ENCODE measurements at places on chromosomes 2 and 18. TPM values are rescaled to one million over a fixed set of nuclear protein-coding genes. Genes with fewer than 3 reads are reported as not detected.

ZSWIM2 gene
- not detected for total RNA-seq

ZNF516 gene
- 78.6 TPM for total RNA-seq

RGPD4 gene
- total RNA-seq, result not detected

UGT1A5 gene
- not detected for total RNA-seq

OTOS gene
- total RNA-seq, result not detected

SERPINB10 gene
- total RNA-seq, result not detected

EN1 gene
- total RNA-seq, result not detected

VWA3B gene
- total RNA-seq, result 0.09 TPM

CLASP1 gene
- total RNA-seq, result 41.1 TPM

- H3K27me3 ChIP-seq, result no peaks in the 10 kb centered on the region
- peaks cover 16% of the 10 kb centered on the region for H3K4me1 ChIP-seq
- no peak overlapping the region for H3K4me3 ChIP-seq
These were observed 417.5 kb downstream of the ZEB2 start for GRCh38 chr2:144102386-144102785.

- DNase-seq, result no peak
- H3K4me3 ChIP-seq, result no peak overlapping the region
- H3K4me1 ChIP-seq, result no peaks in the 10 kb centered on the region
These were observed 45.2 kb downstream of the MAIP1 start for GRCh38 chr2:200000444-200001163.

- no peak overlapping the region for H3K27ac ChIP-seq
- H3K4me1 ChIP-seq, result peaks cover 13% of the 10 kb centered on the region
- H3K4me3 ChIP-seq, result no peak overlapping the region
- no peaks in the 10 kb centered on the region for H3K36me3 ChIP-seq
- no peak for DNase-seq
These were observed 95.1 kb downstream of the CRIM1 start for GRCh38 chr2:36450466-36451196.

GRCh38 chr2:102724016-102724490, 37.8 kb upstream of the TMEM182 start:
- no peaks in the 10 kb centered on the region for H3K27me3 ChIP-seq
- no peak overlapping the region for H3K4me3 ChIP-seq
- peaks cover 41% of the 10 kb centered on the region for H3K4me1 ChIP-seq
- H3K27ac ChIP-seq, result peak overlapping the region; percentile 15

GRCh38 chr2:62297624-62298010, 101.7 kb downstream of the B3GNT2 start:
- H3K4me1 ChIP-seq, result peaks cover 16% of the 10 kb centered on the region
- no peaks in the 10 kb centered on the region for H3K27me3 ChIP-seq
- DNase-seq, result peak; percentile 43
- H3K4me3 ChIP-seq, result no peak overlapping the region
- no peak overlapping the region for H3K27ac ChIP-seq

- no peak overlapping the region for H3K27ac ChIP-seq
- H3K36me3 ChIP-seq, result peaks cover 63% of the 10 kb centered on the region
These were observed 18.9 kb downstream of the ATG16L1 start for GRCh38 chr2:233270366-233270765.

DNA sequence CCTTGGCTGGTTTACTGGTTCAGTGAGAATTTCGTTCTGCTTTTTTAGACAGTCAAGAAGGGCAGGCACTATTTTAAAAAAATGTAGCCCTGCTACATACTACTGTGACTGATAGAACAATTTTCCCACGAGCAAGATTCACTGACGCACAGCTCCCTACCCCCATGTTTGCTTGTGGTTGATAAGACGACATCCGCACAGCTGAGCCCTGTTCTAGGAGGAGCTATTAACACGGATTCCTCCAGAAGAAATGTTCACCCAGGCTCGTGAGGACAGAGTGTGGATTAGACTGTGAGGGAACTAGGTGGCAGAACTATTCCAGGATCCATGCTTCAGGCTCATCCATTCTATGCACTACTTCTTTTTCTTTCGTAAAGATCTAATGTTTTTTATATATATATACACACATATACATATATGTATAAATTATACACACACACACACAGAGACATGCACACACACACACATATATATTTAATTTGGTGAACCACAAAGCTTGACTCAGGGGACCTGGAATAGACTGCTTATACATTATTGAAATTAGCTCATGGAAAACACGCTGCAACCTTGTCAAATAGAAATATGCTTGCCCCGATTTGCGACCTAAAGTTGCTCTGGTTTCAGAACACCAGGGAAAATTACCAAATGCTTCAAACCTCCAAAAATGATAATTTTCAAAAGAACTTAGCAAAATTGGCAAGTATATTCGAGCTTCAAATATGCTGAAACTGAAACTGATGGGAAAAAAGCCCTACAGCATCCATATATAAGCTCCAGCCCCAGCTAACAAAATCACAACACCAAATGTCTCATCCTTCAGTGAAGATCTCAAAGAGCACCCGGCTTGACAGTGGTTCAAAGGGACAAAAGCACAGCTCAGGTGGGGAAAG, 370.4 kb downstream of the SOCS6 start:
- peak; percentile 4 for DNase-seq
- H3K36me3 ChIP-seq, result no peaks in the 10 kb centered on the region
- H3K4me1 ChIP-seq, result no peaks in the 10 kb centered on the region
- H3K27ac ChIP-seq, result no peak overlapping the region

DNA sequence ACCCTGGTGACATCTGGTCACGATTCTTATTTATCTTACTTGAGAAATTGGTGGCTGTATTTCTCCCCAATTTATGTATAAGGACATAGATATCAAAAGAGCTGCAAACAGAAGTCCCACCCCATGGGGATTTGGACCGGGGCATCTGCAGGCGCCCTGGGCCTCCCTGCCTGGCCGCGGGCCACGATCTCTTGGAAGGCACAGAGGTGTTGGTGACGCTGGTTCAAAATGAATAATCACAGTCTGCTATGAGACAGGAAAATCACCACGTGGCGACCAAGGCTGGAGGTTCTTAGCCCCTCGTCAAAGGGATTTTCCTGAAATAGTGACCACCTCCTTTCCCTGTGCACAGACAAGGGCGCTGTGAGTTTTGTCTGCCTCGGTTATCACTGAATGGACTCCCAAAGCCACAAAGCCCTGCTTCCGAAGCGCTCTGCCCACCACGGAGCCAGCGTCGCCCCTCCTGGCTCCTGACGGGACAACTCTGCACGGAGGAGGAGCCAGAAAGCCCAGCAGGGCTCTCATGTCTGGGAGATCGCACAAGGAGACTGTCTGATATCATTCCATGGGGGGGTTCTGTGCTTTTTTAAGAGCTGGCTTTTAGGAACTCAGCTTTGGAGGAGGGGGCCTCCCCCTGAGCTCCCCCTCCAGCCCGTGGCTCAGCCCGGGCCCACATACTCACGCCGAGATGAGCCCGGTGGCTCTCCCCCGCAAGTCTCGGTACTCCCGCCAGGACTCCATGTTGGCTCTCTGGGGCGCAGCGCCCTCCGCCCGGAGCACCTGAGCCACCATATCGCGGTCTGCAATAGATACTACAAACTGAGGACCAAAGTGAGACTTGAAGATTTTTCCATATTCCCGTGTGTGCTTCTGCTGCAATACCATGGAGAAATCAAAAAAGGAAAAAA, 14.6 kb downstream of the CYP27C1 start:
- H3K27ac ChIP-seq, result no peak overlapping the region
- H3K4me3 ChIP-seq, result no peak overlapping the region
- DNase-seq, result no peak
- no peaks in the 10 kb centered on the region for H3K27me3 ChIP-seq
- H3K36me3 ChIP-seq, result no peaks in the 10 kb centered on the region
- H3K4me1 ChIP-seq, result peaks cover 8% of the 10 kb centered on the region

- no peak overlapping the region for H3K4me3 ChIP-seq
- no peak overlapping the region for H3K27ac ChIP-seq
- H3K36me3 ChIP-seq, result no peaks in the 10 kb centered on the region
- H3K27me3 ChIP-seq, result no peaks in the 10 kb centered on the region
These were observed 34.4 kb upstream of the SMAD7 start for GRCh38 chr18:48985161-48985560.

DNA sequence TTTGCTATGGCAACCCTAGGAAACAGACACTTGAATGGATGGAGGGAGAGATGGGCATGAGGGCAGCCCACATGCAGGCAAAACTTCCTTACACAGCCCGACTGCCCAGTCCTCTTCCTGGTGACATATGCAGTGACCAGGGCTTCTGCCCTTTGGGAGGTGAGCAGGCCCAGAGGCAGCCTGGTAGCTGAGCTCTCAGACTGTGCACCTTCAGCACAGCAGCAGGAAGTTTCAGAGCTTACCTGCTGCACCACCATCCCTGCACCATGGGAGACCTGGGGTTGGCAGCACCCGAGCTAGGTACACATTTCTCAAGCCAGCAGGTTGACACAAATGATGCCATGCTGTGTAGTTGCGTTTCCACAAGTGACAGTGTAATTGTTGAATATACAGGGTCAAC, 97.6 kb upstream of the LMAN1 start:
- H3K27me3 ChIP-seq, result no peaks in the 10 kb centered on the region
- no peak overlapping the region for H3K4me3 ChIP-seq
- H3K27ac ChIP-seq, result no peak overlapping the region
- DNase-seq, result no peak
- H3K36me3 ChIP-seq, result no peaks in the 10 kb centered on the region

- peaks cover 6% of the 10 kb centered on the region for H3K4me1 ChIP-seq
- H3K4me3 ChIP-seq, result no peak overlapping the region
- no peak for DNase-seq
- no peaks in the 10 kb centered on the region for H3K27me3 ChIP-seq
- H3K36me3 ChIP-seq, result no peaks in the 10 kb centered on the region
These were observed 83.7 kb upstream of the SPATS2L start for GRCh38 chr2:200222791-200223190.

DNA sequence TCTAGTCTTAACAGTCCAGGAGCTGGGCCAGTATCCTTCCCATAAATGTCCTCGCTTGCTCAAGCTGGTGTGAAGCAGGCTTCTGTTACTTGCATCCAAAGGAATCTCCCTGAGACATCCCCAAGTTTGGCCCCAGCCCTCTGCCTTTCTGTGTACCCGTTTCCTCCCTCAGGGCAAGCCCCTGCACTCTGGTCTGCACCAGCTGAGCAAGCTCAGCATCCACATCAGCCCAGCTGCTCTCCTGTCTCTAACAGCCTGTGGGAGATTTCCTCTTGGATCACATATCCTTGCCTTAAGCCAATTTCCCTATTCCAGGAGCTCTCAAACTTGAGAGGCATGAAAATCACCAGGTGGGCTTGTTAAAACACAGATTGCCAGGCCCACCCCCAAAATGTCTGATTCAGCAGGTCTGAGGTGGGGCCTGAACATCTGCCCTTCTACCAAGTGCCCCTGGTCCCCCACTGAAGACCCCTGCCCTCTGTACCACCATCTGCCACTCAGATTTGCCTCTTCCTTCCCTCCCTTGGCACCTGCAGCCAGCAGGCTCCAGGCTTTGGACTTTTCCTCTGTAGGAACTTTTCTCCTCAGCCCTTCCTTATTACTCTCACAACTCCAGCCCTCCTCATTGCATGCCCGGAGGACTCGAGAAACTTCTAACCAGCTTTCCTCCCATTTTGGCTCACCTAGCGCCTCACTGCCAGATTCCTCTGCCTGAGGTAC, 32.1 kb downstream of the REEP1 start:
- H3K4me3 ChIP-seq, result no peak overlapping the region
- no peaks in the 10 kb centered on the region for H3K36me3 ChIP-seq
- no peaks in the 10 kb centered on the region for H3K27me3 ChIP-seq
- no peak overlapping the region for H3K27ac ChIP-seq
- peaks cover 20% of the 10 kb centered on the region for H3K4me1 ChIP-seq
- no peak for DNase-seq

- no peak overlapping the region for H3K4me3 ChIP-seq
- peaks cover 14% of the 10 kb centered on the region for H3K4me1 ChIP-seq
- no peak overlapping the region for H3K27ac ChIP-seq
- DNase-seq, result no peak
These were observed 40.0 kb upstream of the BMP10 start for GRCh38 chr2:68911246-68911645.

- H3K27me3 ChIP-seq, result no peaks in the 10 kb centered on the region
- H3K27ac ChIP-seq, result no peak overlapping the region
- no peak overlapping the region for H3K4me3 ChIP-seq
- peaks cover 1% of the 10 kb centered on the region for H3K4me1 ChIP-seq
- H3K36me3 ChIP-seq, result peaks cover 24% of the 10 kb centered on the region
These were observed 9.8 kb downstream of the REL start for GRCh38 chr2:60891180-60891579.

DNA sequence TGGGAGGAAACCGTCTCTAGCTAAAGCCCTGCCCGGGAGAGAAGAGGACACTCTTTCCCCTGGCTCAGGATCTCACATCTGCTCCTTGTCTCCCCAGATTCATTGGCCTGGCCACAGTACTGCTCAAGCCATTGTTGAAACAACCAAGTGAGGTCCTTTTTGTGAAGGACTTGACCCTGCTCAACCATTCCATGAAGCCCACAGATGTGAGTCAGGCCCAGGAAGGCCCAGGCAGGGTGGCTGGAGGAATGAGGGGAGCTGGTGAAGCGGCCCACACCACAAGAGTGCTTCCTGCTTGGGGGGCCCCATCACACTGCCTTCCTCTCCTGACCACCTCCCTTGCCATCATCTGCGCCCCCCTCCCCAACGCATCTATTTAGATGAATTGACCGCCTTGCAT, 5.1 kb downstream of the FER1L5 start:
- H3K36me3 ChIP-seq, result no peaks in the 10 kb centered on the region
- DNase-seq, result no peak
- H3K4me3 ChIP-seq, result no peak overlapping the region
- H3K27me3 ChIP-seq, result no peaks in the 10 kb centered on the region
- no peaks in the 10 kb centered on the region for H3K4me1 ChIP-seq

DNA sequence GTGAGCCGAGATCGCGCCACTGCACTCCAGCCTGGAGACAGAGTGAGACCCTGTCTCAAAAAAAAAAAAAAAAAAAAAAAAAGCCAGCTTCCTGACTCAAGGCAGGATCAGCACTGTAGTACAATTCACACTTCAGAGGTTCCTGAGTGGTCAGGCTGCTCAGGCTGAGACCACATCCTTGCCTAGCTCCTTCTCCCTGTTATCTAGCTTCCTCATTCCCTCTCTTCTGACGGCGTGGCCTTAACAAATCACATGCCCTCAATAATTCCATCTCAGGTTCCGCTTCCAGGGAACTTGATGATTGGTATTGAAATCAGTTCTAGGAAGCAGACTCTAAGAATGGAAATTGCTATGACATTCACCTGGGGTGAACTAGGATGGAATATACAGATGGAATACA, 29.8 kb upstream of the KDM3A start:
- no peak overlapping the region for H3K27ac ChIP-seq
- H3K36me3 ChIP-seq, result no peaks in the 10 kb centered on the region
- DNase-seq, result no peak
- H3K4me3 ChIP-seq, result no peak overlapping the region
- peaks cover 6% of the 10 kb centered on the region for H3K27me3 ChIP-seq
- peaks cover 7% of the 10 kb centered on the region for H3K4me1 ChIP-seq
